ENCODE measurements at places on chromosomes 16 and 17. TPM values are rescaled to one million over a fixed set of nuclear protein-coding genes. Genes with fewer than 3 reads are reported as not detected.

The CDC27 gene
- polyA plus RNA-seq, result 13.6 TPM

The GCGR gene
- polyA plus RNA-seq, result 0.09 TPM

The MT4 gene
- polyA plus RNA-seq, result not detected

The DPEP3 gene
- polyA plus RNA-seq, result 0.16 TPM

The CALB2 gene
- 11.7 TPM for polyA plus RNA-seq

The TBC1D3K gene
- polyA plus RNA-seq, result not detected

The SECTM1 gene
- 12.5 TPM for polyA plus RNA-seq
